ENCODE measurements at places on chromosomes 6 and 20.

- no peak for DNase-seq
Measured at GRCh38 chr6:71388856-71389527, 100.4 kb downstream of the OGFRL1 start.

DNA sequence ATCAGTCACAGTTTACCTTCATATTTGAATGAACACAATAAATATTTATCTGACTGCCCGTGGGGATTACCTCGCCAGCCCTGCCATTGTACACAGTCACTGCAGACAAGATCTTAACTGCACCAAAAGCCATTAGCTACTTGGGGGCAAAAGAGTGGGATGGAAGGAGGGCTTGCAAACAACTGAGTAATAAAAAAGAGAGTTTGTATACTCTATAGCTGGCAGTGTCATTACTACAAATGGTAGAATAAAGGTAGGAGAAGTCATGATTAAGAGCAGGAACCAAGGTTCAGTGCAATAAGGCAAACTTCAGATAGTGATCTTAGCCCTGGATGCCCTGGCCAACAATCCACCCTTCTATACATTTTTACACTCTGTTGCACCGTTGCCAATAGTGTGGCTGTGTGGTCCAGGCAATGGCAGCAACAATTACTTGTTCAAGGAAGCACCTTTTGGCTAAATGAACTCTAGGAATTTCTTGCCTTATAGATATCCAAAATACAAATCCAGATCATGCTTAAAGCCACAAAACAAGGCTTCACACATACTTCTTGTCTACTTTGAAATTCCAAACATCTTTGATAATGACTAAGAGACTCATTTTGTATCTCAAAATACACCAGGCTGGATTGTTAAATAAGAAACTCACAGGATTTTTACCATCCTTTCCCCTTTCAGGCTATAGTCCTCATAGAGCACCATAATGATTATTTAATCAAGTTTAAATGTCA is 955.4 kb upstream of the ADGRB3 start:
- no peak for DNase-seq

GRCh38 chr20:37308086-37309050 is 18.9 kb downstream of the MANBAL start:
- no peak for DNase-seq

DNA sequence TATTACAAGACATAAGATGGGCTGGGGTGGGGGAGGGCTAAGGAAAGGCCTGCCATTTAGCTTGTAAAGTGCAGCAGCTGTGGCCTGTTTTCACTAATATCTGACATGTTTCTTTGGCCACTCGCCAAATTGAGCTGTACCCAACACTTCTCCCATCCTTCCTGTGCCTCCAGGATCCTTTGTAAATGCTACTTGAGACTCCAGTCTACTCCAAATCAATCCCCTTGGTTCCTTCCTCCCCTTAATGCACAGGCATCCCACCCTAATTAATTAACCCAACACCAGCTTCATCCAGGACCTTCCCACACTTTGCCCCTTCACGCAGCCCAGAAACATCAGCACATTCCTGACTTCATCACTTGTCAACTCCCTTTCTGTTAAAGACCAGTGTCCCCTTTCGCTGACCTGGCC is 55.0 kb upstream of the TCF21 start:
- DNase-seq, result no peak

DNA sequence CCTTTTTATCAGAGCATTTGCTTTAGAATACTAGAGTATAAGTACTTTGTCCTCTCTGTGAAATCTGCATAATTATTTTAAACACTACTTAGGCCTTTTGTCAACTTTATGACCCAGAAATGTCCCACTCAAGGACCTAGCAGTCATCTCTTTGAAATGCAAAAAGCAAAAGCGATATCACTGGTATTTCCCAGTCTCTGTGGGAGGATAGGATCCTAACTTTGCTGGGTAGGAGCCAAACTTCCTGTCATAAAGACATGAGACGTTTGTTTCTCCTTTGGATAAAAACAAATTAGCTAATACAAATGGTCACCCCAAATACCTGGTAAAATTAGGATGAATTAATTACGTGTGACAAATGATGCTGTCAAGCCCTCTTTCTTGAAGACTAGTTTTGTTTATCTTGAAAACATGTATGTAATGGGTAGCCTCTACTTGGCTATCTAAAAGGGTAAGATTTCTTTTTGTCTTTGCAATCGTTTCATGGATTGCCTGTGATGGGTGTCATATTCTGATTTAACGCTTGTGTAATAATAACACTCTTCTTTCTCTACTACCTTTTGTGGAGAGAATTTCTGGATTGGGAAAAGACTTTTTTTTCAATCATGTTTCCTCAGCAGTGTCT is 36.2 kb downstream of the DCDC2 start:
- DNase-seq, result no peak

GRCh38 chr6:30557683-30557981 is 537 bp downstream of the PRR3 start:
- no peak for DNase-seq

- no peak for DNase-seq
Measured at GRCh38 chr20:63850689-63851547, 10.4 kb upstream of the ABHD16B start.

GRCh38 chr6:91633374-91634111 is 1046.7 kb upstream of the MAP3K7 start:
- no peak for DNase-seq

DNA sequence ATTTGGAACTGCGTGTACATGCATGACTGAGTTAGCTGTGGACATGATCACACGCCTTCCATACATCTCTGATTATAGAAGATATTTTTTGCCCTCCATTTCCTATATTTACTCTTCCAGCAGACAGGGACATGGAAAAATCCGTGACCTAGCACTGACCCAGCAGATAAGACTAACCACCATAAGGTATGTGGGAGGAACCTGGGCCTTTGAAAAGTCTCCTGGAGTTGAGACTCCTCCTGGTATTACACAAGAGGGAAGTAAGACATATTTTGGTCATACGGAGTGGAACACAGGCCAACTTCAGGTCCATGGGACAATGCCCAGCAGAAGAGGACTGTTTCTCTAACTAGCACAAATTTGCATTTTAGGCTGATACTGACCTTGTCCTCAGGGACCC is 13.7 kb upstream of the SIRPB1 start:
- no peak for DNase-seq

DNA sequence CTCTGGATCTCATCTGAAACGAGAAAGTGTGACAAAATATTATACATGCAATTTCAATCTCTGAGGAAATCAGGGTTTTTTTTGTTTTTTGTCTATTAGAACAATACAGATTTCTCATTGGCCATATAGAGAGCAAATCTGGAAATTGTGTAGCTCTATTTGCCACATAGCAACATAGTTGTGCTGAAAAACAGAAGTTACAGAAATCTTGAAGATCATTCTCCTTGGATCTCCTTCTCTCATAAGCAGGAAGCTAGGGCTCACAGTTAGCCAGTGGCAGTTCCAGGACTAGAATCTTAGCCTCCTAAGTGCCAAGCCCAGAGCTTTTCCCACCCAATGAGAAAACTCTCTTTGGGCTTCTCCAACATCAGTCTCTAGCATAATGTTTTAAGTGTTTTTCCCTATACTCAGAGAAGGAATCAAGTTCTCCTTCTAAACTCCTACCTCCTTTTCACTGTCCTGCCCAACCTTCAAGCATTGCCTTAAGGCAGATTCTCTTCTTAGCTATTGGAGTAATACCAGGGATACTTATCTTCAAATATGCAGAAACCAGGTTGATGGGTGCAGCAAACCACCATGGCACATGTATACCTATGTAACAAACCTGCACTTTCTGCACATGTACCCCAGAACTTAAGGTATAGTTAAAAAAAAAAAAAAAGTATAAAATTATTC is 211.6 kb downstream of the ALDH8A1 start:
- DNase-seq, result no peak

DNA sequence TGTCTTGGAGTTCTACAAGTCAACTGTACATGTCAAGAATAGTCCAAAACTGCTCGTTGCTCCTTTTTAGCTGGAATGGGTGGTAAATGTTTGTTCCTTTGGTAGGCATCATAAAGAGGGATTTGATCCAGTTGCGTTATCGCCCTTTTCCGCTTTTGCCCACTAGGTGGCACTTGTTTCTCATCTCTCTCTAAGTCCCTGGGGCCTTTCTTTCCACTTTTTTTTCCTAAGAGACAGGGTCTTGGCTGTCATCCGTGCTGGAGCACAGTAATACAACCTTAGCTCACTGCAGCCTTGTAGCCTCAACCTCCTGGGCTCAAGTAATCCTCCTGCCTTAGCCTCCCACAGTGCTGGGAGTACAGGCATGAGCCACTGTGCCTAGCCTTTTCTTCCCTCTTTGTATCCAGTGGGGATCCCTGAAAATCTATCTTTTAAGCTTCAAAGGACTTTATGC is 20.7 kb downstream of the GTPBP2 start:
- DNase-seq, result peak; percentile 68

- no peak for DNase-seq
Measured at GRCh38 chr20:55173601-55174000, 698.2 kb downstream of the DOK5 start.

GRCh38 chr6:157606516-157606915 is 216.5 kb upstream of the SNX9 start:
- no peak for DNase-seq

- no peak for DNase-seq
Measured at GRCh38 chr6:34515473-34516387, 40.4 kb downstream of the SPDEF start.

GRCh38 chr6:32972353-32973143 is 4.2 kb downstream of the BRD2 start:
- DNase-seq, result no peak

GRCh38 chr20:45111799-45112471 is 3.0 kb downstream of the WFDC5 start:
- DNase-seq, result no peak

GRCh38 chr6:10850728-10851127 is 12.4 kb upstream of the MAK start:
- DNase-seq, result no peak

DNA sequence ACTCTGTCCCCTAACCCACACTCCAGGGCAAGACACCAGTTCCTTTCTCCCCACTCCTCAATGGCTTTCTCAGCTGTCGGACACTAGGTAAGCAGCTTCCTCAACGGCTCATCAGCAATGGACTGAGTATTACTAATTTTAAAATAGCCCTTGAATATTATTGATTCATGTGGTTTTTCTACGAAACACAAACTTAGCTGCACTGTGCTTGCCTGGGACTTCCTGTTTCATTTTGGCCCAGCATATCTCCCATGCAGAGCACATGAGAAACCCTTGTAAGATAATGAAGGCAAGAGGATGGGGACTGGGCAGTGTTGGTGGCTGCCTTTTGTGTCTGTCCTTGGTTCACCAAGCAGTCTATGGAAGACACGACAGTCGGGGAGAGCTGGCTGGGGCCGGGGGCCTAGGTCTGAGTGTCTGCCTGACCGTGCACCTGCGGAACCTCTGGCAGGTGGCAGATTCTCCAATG is 48.9 kb downstream of the RNASET2 start:
- no peak for DNase-seq

DNA sequence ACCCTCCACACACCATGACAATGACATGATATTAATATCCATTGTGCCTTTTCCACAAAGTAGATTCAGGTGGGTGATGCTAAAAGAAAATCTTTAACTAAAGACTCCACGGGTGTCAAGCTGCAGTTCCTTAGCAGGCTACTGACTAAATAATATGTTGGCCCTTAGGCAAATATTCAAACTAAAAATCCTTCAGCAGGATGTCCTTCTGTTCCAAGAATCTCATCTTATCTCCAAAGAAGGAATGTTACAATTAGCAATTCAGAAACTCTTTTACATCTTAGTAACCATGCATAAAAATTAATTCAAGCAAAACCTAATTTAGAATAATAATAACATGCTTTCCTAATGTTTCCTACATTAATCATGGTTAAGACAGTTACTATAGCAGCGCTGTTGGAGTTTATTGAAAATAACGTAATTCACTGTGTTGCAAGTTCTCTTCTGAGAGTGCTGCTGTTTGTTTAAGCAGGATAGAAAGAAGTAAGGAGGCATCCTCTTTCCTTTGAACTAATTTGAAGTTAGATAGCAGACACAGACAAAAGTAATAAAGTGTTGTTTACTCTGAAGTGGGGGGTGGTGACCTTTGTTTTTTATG is 414.8 kb upstream of the CDH4 start:
- DNase-seq, result no peak

- DNase-seq, result no peak
Measured at GRCh38 chr20:53672484-53673129, 79.0 kb upstream of the ZNF217 start.

GRCh38 chr6:71419217-71420094 is 130.8 kb downstream of the OGFRL1 start:
- DNase-seq, result no peak

DNA sequence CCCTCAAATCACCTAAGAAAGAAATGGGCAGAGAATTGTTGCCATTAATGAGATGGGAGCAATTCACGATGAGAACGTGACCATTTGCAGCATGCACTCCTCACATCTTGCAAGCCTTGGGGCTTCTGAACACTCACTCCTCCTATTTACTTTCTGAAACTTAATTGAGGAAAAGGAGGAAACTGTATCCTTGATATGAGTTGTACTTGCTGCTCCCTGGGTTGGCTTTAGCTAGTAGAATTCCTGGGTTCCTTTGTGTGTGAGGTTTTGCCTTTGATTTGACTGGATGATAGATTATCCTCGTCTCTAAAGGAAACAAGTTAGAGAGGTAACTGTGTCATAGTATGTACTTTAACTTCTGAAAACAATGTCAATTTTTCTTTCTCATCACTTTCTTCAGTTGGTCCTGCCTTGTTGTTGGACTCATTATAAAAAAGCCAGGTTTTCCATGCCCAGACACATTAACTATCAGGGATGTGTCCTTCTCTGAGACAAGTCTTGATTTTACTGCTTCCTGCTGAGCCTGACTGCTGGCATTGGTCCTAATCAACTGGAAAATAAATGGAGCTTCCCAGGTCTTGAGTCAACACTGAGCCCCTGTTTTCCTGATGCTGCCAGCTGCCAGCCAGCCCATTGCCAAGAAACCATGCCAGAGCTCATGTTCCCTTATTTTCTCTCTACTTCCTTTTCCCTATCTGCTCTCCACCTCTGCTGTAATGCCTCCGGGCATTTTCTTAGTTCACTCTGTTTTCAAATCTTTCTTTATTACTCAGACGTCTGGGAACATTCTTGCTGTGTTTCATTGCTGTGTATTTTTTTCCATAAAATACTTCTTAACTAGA is 6.0 kb upstream of the MRAP2 start:
- no peak for DNase-seq

DNA sequence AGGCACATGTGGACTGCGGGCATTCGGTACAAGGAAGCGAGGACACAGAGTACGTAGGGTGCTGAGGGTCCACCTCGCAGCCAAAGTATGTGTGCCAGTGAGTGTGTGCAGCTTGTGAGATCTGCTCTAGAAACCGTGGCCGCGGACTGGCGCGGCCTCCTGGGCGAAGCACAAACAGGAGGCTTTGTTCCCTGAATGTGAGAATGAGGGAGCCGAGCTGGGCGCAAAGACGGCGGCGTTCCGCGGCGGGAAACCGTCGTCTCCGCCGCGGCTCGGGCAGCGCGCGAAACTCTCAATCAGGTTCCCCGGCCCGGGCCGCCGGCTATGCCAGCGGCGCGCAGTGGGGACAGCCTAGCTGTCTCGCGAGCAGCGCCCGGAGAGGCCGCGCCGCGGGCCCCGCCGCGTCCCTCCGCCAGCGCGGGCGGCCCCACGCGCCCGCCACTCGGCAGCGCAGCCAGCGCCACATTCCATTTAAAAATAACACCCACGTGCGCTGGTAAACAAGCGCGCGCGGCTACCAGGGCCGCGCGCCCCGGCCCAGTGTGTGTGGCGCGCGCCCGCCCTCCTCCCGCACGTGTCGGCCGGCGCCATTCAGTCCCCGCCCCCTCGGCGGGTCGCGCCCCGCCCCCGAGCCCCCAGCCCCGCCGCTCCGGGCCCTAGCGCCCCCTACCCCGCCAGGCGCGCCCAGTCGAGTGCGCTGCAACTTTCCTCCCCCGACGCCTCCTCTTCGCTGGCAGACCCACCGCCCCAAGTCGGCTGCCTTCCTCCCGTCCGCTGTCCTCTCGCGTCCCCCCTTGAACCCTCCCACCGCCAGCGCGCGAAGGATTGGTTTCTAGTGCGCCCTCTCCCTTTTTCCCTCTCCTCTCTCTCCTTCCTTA is 3.0 kb upstream of the FOXO3 start:
- DNase-seq, result peak; percentile 40
